ENCODE measurements at places on chromosomes 6 and 20.

DNA sequence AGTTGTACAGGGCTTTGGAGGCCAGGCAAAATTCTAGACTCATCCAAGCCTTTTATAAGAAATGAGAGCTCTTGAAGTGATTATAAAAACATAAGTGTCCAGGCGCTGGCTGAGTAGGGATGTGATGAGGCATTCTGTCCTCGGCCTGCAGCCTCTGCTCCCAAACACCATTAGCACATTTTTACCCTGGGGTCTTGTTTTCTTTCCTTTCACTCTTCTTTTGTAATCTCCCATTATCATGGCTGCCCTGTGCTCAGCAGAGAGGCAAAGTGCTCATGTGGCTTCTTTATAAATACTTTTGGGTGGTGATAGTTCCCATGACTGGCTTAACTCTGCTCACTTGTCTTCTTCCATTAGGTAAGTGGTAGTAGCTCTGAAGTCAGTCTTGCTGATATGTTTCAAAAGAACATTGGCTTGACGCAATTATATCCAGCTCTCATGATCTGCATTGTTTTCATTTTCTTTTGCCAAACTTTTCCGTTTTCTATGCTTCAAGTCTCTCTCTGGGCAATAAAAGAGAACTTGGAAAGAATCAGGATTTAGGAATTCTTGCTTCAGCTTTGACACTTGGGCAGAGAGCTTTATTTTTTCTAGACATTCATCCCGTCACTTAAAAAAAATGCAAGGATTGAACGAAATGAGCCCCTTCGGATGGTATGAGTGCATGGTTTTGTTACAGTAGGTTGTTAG is 61.1 kb downstream of the CAP2 start:
- no peak for DNase-seq

DNA sequence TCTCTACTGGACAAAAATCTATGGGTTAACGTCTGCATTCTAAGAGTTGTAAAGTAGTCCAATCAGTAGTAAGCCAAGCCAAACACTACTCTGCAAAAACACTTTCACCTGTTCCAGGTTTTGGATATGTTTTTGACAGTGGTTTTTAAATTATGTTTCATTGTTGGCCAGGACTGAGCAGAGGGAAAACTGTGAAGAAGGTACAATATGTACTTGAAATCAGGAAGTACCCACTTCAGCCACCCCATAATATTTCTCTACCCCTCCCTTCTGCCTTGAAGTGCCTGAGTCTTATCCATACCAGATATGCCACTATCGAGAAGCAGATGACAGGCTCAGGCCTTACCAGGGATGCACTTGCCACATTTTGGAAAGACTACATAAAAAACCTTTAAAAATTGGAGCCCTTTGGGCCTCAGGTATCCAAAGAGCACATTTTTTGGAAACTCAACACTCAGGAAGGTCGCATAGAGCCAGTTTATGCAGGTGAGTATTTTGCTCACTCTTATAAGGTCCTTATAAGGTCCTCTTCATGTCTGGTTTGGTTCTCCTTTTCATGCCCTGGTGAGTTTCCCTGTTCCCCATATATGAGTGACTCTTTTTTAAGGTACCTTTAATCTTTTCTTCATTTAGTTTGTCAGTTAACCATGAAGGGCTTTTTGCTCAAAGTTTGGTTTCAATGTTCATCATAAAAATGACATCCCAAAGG is 859.3 kb upstream of the FLRT3 start:
- DNase-seq = no peak

DNA sequence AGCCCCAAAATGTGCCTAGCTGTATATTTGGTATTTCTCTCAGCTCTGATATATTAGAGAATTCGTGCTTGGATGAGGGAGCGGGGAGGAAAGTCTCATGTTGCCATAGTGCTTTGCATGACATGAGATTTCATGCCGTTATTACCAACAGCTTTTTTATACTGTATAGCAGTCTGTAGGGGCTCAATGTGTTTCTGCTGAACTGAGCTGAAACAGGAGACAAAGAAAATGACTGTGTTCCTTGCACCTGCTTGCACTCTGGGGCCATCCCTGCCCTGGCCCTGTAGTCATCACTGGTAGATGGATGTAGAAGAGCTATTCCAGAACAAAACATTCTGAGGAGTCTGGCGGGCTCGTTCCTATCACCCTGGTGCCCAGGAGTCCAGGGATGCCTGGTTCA is 128.0 kb upstream of the SASH1 start:
- no peak for DNase-seq

DNA sequence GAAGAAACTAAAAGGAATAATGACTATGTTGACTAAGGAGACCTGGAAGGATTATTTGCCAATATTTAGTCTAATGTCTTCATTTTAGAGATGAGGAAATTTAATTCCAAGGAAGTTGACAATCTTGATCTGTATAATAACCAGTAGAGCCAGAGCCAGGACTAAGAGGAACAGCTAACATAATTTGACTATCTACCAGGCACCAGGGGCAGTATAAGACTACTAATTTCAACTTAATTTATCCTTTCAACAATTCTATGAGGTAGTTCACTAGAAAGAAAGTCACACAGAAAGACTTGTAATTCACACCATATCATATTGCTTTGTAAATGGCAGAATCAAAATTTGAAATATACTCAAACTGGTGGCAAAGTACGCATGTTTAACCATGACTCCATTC is 273.0 kb upstream of the STXBP5 start:
- no peak for DNase-seq

- DNase-seq = no peak
Measured at GRCh38 chr20:17500271-17500670, 30.9 kb downstream of the BFSP1 start.

Data from activated naive CD4-positive, alpha-beta T cell treated with anti-CD3 and anti-CD28 coated beads, Interleukin-2, amount 50 U/mL, for 72 hours (primary cell).